ENCODE measurements at places on chromosomes 1 and 21. TPM values are rescaled to one million over a fixed set of nuclear protein-coding genes. Genes with fewer than 3 reads are reported as not detected.

DNA sequence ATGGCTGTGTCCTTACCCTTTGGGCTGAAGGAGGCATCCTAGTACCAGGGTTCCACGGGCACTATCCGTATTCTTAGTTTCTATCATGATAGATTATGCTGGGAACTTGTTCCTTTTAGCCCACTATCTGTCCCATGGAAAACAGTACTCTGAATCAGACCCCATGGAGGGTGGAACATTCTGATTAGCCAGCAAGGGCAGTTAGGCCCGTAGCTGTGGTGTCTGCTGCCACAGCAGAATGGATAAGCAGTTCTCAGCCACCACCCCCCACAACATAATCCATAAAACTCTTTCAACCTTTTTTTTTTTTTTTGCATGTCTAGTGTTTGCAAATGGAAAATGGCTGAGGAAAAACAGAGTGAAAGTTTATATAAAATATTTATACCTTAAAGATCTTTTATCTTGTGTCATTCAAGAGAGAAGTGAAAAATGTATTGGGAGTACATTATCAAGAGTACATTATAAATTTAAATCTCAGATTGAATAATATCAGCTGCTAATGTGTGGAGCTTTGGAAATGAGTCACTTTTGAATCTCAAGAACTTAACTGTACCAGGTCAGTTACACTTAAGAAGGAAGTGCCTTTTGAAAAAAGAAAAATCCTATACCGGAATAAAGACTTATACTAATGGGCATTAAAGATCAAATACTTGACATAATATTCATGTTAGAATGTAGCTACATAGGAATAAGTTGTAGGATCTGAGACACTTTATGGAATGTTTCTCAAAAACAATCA is 80.3 kb downstream of the NFIA start:
- H3K4me1 ChIP-seq = peaks cover 36% of the 10 kb centered on the region
- H3K4me3 ChIP-seq = no peak overlapping the region
- H3K27me3 ChIP-seq = no peaks in the 10 kb centered on the region
- H3K36me3 ChIP-seq = peaks cover 5% of the 10 kb centered on the region
- peak overlapping the region; percentile 69 for H3K27ac ChIP-seq

- no peaks in the 10 kb centered on the region for H3K27me3 ChIP-seq
- DNase-seq = no peak
- peaks cover 45% of the 10 kb centered on the region for H3K36me3 ChIP-seq
- H3K4me3 ChIP-seq = no peak overlapping the region
These were observed 1.8 kb downstream of the NPPA start for GRCh38 chr1:11845641-11846335.

DNA sequence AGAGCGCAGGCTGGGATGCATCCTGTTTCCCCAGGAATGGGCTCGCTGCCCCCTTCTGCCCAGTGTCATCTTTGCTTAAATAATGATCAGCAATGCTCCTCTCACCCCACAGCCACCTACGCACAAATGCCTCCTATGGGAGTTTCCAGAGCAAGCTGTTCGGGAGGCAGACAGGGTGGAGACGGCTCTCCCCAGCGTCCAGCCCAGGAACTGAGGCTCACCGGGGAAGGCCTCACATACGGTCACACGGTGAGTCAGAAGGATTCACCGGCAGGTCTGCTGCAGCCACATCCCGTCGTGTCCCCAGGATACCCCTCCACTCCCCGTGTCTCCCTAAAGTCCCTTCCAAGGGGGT is 40.3 kb upstream of the RUNX3 start:
- H3K4me3 ChIP-seq = no peak overlapping the region
- H3K27me3 ChIP-seq = no peaks in the 10 kb centered on the region
- no peak for DNase-seq

GRCh38 chr1:230753586-230754251 is 6.5 kb downstream of the CAPN9 start:
- H3K27me3 ChIP-seq = peaks cover 3% of the 10 kb centered on the region
- peaks cover 28% of the 10 kb centered on the region for H3K4me1 ChIP-seq
- peaks cover 2% of the 10 kb centered on the region for H3K36me3 ChIP-seq
- DNase-seq = no peak
- H3K27ac ChIP-seq = no peak overlapping the region

DNA sequence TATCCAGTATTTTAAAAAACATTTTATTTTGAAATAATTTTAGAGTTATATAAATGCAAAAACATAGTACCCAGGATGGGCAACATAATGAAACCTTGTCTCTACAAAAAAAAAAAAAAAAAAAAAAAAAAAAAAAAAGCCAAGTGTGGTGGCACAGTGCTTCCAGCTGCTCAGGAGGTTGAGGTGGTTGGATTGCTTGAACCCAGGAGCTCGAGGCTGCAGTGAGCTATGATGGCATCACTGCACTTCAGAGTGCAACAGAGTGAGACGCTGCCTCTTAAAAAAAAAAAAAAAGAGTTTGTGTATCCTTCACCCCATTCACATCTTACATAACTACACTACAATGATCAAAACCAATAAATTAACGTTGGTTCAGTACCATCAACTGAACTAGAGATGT is 115.6 kb upstream of the KIF26B start:
- DNase-seq = no peak
- H3K4me1 ChIP-seq = peaks cover 4% of the 10 kb centered on the region
- H3K27ac ChIP-seq = no peak overlapping the region
- no peak overlapping the region for H3K4me3 ChIP-seq

The KIRREL1 gene
- 122 TPM for total RNA-seq

The OR2L5 gene
- total RNA-seq = not detected

All from osteocyte (in vitro differentiated cells).